Natural killer cell (primary cell): ENCODE measurements at places on chromosomes 12 and 14.

- H3K4me3 ChIP-seq = no peak overlapping the region
- DNase-seq = no peak
- no peaks in the 10 kb centered on the region for H3K27me3 ChIP-seq
- no peak overlapping the region for H3K27ac ChIP-seq
These were observed 30.7 kb downstream of the SNRNP35 start for GRCh38 chr12:123488539-123489230.

- peaks cover 13% of the 10 kb centered on the region for H3K36me3 ChIP-seq
- DNase-seq = no peak
- H3K4me3 ChIP-seq = no peak overlapping the region
- no peak overlapping the region for H3K27ac ChIP-seq
These were observed 10.7 kb downstream of the SLC25A47 start for GRCh38 chr14:100333827-100334226.

DNA sequence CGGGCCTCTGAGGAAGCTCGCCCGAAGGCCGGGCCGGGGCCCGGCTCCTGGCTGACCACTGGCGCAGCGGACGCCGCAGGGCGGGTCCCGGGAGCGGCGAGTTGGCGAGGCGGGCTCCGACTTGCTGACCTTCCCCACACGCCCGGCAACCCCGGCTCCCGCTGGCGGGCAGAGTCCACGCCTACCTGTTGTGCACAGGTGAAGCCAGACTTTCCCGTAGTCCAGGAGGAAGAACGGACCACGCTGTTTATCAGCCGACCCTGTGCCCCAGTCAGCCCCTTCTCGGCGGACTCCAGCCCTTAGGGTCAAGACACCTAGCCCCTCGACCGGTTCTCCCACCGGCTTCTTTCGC is 407 bp downstream of the HEATR5A start:
- H3K27ac ChIP-seq = peak overlapping the region; percentile 69
- H3K27me3 ChIP-seq = no peaks in the 10 kb centered on the region
- DNase-seq = no peak
- no peaks in the 10 kb centered on the region for H3K36me3 ChIP-seq
- peak overlapping the region; percentile 98 for H3K4me3 ChIP-seq

DNA sequence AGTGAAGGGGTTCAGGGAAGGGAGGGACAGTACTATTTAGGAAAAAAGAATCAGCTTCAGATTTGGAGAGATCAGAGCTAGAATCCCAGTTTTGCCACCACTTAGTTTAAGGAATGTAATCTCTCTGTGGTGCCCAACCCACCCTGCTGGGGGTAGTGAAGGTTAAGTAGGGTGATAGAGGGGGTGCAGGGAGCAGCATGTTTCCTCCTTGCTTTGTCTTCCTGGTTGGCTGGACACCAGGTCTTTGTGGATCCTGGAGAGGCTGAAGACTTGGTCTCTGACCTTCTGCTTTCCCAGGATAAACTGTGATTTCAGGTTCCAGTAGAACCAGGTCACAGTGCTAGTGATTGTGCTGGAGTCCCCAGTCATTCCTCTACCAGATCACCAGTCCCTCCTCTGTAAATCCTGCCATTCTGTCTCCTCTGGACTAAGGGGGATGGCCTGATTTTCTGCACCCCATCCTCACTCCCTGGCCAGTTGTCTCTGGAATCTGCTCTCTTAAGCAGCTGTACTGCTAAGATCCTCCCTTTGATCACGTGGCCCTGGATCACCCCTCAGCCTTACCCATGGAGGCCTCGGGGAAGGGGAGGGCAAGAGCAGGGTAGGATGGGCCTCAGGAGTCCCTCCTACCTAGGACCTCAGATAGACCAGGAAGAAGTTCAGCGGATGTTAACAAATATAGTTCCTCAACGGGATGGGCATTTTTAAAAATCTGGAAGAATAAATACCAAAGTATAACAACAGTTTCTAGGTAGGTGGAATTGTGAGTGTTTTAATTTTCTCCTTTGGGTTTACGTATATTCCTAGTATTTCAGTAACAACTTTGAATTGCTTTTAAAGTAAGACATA is 3.1 kb downstream of the MAP3K12 start:
- no peak overlapping the region for H3K27ac ChIP-seq
- peaks cover 42% of the 10 kb centered on the region for H3K4me1 ChIP-seq
- no peak overlapping the region for H3K4me3 ChIP-seq
- no peaks in the 10 kb centered on the region for H3K27me3 ChIP-seq

DNA sequence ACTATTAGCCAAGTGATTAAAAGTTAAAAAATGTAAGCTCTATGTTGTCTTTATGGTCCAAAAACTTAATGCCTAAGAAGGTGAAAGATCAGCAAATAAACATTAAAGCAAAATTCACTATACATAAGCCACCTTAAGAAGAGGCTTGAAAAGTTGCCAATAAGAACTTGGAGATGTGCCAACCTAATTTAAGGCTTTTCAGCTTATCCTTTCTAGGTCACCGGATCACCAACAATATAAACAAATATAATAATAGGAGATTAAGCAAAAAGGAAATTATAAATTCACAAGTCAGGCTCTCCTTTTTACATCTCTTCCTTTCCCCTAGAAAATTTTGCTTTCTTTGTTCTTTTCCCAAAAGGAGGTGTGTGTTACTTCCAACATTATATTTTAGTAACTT is 30.9 kb downstream of the SLC2A3 start:
- no peaks in the 10 kb centered on the region for H3K27me3 ChIP-seq
- H3K36me3 ChIP-seq = no peaks in the 10 kb centered on the region
- no peak overlapping the region for H3K4me3 ChIP-seq

DNA sequence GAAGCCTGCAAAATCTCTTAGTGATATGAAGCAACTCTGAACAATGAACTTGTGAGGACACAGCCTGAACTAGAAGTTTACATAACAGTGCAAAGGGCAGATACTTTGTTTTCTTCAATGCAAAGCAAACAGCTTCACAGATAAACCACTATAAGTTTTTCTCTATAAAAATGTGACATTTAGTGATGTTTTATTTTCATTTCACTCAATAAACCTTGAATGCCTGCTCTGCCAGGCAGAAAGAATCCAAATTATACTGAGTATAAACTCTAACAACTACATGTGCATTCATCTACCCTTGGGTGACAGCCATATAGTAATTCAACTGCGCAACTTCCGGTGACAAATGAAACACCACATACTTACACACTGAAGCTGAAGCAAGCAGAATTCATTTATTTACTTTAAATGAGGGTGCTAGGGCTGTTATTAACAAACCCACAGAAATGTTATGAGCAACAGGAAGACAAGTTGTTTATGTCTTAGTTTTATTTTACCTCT is 10.3 kb downstream of the DCP1B start:
- no peak for DNase-seq
- peaks cover 30% of the 10 kb centered on the region for H3K36me3 ChIP-seq
- no peaks in the 10 kb centered on the region for H3K27me3 ChIP-seq
- H3K4me1 ChIP-seq = no peaks in the 10 kb centered on the region
- peak overlapping the region; percentile 66 for H3K27ac ChIP-seq
- no peak overlapping the region for H3K4me3 ChIP-seq

GRCh38 chr12:100359822-100360221 is 2.9 kb downstream of the SLC17A8 start:
- H3K27me3 ChIP-seq = no peaks in the 10 kb centered on the region
- no peaks in the 10 kb centered on the region for H3K36me3 ChIP-seq
- no peaks in the 10 kb centered on the region for H3K4me1 ChIP-seq
- DNase-seq = no peak
- no peak overlapping the region for H3K27ac ChIP-seq

- DNase-seq = no peak
- no peaks in the 10 kb centered on the region for H3K27me3 ChIP-seq
- no peaks in the 10 kb centered on the region for H3K36me3 ChIP-seq
- H3K4me3 ChIP-seq = no peak overlapping the region
- no peak overlapping the region for H3K27ac ChIP-seq
These were observed 623 bp upstream of the TSPAN8 start for GRCh38 chr12:71158361-71158882.

GRCh38 chr12:51773145-51773869 is 75.2 kb downstream of the FIGNL2 start:
- no peak overlapping the region for H3K4me3 ChIP-seq
- H3K36me3 ChIP-seq = no peaks in the 10 kb centered on the region
- H3K27me3 ChIP-seq = no peaks in the 10 kb centered on the region
- DNase-seq = no peak

GRCh38 chr12:125518074-125518473 is 452.8 kb downstream of the AACS start:
- no peaks in the 10 kb centered on the region for H3K36me3 ChIP-seq
- no peak overlapping the region for H3K4me3 ChIP-seq
- no peak overlapping the region for H3K27ac ChIP-seq
- H3K27me3 ChIP-seq = no peaks in the 10 kb centered on the region

- no peaks in the 10 kb centered on the region for H3K4me1 ChIP-seq
- no peak for DNase-seq
These were observed 75.1 kb downstream of the DCAF5 start for GRCh38 chr14:69077841-69078240.
